Ecto neural progenitor cell (in vitro differentiated cells): ENCODE measurements at places on chromosomes 13 and 19.
A peak's percentile ranks its signal among the peaks of the same experiment; 100 is the strongest.

- DNase-seq = no peak
Observed at GRCh38 chr13:42373048-42373812, 101.3 kb downstream of the AKAP11 start.

- no peak for DNase-seq
Observed at GRCh38 chr13:52903320-52903719, 54.9 kb upstream of the PCDH8 start.

GRCh38 chr19:2424686-2425621 is 2.4 kb downstream of the TIMM13 start:
- DNase-seq = peak; percentile 84

DNA sequence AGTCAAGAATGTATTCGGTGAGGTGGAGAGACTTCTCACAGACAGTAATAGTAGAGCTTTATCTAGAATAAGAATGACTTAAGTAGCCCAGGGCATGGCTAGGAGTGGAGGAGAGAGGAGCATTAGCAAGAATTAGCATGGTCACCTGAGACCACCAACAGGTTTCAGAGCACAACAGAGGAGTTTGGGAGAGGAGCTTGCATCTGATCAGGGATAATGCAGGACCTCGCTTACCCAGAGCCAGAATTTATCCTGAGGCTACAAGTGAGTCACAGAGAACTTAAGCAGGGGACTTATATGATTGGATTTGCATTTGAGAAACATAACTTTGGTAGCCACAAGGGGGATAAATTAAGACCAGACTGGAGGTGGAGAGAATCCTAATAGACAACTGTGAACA is 102.1 kb upstream of the FNDC3A start:
- peak; percentile 44 for DNase-seq

DNA sequence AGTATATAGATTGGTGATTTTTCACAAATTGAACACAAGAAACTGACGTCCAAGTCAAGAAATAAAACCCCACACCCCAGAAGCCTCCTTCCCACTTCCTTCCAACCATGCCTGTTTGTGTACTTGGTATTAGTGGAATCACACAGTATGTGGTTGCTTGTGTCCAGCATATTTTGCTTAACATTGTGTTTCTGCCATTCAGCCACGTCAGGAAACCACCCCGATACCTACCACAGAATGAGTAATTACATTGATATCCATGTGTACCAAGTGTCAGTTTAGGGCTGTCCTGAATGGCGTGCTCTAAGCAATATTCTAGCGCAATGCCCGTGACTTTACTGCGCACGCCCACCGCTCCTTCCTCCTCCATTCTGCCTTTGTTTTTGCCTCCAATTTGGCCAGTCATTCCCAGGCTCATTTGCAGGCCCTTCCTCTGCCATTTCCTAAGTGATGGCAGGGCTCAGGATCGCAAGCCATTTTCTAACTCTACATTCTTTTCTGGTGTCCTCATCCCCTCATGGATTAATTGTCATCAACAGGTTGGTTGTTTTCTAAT is 25.9 kb upstream of the MPHOSPH8 start:
- no peak for DNase-seq

DNA sequence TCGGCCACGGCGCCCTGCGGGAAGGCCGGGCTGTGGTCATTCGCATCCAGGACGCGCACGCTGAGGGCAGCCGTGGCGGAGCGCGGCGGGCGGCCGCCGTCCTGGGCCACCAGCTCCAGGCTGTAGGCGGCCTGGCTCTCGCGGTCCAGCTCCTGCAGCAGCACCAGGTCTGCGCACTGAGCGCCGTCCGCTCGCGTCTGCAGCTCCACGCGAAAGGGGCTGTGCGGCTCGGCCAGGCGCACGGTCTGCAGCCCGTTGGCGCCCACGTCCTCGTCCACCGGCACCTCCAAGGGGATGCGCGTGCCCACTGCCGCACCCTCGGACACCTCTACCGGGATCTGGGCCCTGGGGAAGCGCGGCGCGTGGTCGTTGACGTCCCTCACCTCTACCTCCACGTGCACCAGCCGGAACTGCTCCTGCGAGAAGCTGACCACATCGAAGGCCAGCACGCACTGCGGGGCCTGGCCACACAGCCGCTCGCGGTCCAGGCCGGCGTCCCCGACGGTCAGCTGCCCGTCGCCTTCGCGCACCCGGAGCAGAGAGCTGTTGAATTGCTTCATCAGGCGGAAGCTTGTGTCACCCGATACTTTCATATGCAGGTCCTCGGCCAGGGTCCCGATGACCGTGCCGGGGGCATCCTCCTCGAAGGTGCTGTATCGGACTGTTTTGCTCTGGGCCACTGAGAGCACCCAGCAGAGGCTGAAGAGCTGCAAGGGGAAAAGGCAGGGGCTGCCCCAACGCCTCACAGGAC is 583 bp downstream of the PCDH8 start:
- DNase-seq = peak; percentile 55

GRCh38 chr19:45630463-45630862 is 8.7 kb downstream of the EML2 start:
- no peak for DNase-seq

DNA sequence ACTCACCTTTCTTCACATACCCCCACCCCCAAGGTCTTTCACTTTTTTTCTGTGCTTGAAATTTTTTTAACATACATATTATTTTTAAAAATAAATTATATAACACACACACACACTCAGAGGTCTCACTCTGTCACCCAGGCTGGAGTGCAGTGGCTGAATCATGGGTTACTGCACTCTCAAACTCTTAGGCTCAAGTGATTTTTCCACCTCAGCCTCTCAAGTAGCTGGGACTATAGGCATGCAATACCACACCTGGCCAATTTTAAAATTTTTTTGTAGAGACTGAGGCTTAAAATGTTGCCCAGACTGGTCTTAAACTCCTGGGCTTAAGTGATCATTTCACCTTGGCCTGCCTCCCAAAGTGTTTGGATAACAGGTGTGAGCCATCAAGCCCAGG is 32.9 kb upstream of the ZNF429 start:
- no peak for DNase-seq

DNA sequence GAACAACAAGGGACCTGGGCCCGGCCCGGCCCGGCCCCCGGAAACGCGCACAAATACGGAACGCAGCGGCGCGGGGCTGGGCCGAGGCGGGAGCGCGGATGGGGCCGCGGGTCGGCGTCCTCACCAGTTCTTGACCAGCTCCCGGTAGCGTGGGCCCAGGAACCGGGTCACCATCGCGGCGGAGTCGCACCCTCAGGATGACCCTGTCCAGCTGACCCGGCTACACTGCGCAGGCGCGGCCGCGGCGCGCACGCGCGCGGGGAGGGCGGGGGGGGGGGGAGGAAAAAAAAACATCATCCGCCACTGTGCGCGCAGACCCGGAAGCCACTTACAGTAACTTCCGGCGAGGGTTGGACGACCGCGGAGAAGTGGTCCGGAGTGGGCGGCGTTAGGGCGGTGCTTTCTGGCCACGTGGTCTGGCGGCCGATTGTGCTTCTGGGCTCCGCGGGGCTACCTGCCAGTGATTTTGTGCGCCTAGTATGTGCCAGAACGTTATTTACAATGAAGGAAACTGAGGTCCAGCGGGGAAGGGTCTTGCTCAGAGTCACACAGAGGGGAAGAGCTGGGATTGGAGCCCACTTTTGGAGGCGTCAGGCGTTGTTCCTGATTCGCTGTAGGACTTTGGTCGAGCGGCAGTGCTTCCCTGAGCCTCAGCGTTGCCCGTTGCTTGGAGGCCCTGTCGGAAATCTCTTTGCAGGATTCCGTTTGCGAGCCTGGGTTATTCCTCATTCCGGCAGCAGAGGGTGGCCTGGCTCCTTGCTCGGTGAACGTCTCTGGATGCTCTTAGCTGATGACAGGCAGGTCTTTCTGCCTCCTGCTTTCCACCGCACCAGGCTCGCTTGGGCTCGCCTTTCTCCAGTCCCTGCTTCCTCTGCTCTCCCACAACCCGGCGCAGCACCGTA is at the start of gene UQCR11:
Gene UQCR11 (minus strand): TSS at position 227 of the 902 bp plus-strand sequence. CDS start 53 bp downstream, at position 174.
- peak; percentile 96 for DNase-seq

GRCh38 chr13:81606074-81606473 is 1265.1 kb upstream of the SPRY2 start:
- no peak for DNase-seq
